Right ventricle myocardium superior (tissue), 1 donor: ENCODE measurements at places on chromosomes 11 and 22. TPM values are rescaled to one million over a fixed set of nuclear protein-coding genes. Genes with fewer than 3 reads are reported as not detected.

- DNase-seq = no peak
These were observed 8.9 kb upstream of the AQP11 start for GRCh38 chr11:77580712-77581337.

GRCh38 chr11:128501632-128502549 is 85.5 kb downstream of the ETS1 start:
- DNase-seq = peak; percentile 57

DNA sequence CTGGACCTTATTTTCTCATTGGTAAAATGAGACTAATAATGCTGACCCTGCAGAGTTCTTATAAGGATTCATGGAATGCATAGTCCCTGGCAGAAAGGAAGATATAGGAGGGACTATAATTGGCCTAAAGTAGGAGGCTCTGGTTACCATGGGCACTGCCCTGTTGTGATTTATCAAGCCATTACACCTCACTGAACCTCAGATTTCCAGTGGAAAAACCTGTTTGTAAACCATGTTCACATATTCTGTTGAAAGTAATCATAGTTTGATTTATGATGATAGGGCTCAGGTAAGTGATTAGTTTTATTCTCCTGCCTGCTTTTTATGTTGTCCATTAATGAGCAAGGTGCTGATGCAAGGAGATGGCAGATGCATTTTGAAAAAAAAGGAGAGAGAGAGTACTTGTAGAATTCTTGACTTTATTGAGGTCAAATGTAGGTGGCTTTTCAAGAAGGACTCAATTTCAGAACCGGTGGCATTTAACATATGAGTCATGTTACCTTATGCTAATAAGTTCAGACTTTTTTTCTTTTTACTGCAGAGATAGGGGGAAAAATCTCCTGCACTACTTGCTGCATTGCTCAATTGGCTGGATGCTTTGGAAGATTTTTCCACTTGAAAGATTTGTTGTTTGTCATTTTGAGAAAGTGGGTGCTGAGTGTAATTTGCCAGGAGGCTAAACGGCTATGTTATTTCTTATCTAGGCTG is 14.6 kb downstream of the NF2 start:
- no peak for DNase-seq

Gene PDXP
- total RNA-seq = 17.6 TPM

- DNase-seq = no peak
These were observed 150.2 kb downstream of the BRD1 start for GRCh38 chr22:49677495-49677889.

DNA sequence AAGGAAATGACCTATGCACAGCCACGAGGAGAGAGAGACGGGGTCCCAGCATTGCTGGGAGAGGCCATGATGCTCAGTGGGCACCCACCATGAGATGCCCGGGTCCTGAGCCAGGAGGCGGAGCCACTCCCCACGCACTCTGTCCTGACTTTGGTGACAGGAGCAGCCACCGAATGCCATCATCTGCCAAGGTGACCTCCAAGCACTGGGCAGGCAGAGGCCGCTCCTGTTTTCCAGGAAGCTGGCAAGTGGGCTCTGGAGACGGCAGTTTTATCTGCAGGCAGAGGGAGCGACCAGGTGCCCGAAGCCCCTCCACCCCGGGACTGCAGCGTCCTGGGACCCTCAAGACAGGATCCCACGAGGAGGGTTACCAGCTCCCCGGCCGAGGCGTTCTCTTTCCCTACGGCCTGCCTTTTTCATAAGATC is 453.9 kb downstream of the BRD1 start:
- DNase-seq = no peak

Gene CRYAB
- 6,403 TPM for total RNA-seq

DNA sequence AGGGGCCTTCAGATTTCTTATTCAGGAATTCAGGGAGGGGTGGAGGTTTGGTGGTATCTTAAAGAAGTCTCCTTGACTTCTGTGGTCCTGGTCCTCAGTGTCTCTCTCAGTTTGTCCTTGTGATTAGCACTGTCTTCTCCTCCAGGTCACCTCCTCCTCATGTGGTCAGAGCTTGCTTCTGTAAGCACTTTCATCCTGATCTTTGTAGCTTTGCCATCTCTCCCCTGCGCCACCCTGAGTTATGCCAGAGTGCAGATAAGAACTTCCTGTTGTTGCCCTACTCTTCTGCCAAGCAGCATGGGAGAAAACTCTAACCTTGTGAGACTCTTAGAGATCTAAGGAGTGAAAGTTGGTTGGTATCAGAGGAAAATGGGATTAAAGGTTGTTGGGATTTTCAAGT is 30.9 kb downstream of the MICAL2 start:
- no peak for DNase-seq

- DNase-seq = no peak
These were observed 503.8 kb downstream of the BRD1 start for GRCh38 chr22:49323751-49324415.

GRCh38 chr11:36743039-36743438 is 145.0 kb upstream of the RAG2 start:
- DNase-seq = no peak

DNA sequence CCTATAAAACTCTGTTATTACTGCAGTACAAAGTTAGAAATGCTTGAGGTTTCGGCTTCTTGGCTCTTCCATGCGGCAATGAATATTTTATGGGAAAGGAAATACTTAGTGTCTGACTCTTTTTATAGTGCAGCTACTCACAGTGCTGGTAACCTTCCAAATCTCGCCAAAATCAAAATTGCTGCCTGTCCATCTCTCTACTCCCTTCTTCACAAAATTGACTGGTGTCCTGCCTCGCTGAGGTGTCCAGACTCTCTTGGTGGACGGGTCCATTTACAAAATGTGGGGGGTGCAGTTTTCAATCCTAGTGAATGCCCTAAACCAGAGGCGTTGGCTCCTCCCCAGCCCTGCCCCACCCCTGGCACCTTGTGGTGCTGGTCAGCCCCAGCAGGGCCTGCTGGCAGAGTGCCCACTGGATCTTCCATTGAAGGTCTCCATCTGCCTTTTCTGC is 73.5 kb downstream of the ZBTB16 start:
- peak; percentile 64 for DNase-seq

DNA sequence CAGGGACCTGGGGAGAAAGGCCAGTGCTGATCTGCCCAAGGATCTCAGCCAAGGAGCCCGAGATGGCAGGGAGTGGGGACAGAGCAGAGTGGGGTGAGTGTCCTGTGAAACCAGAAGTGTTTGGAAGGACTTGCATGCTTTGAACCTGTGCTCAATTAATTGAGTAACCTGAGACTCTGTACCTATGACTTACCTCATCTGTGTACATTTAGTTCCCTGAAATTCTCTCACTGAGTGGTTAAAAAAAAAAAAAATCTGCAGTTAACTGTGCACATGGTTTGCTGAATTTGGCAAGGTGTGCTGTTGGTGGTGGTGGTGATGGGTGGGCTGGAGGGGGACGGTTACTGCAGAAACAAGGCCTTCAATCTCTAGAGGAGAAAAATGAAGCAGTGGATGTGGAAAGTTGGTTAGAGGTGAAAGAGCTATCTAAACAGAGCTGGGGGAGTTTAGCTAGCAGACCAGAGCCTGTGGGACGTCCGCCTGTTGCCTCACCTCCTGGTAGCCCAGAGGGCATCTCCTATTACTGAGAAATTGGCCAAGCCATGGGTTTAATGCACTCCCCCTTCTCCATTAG is 8.3 kb upstream of the SORL1-AS1 start:
- no peak for DNase-seq

Gene P4HA3
- not detected for total RNA-seq

GRCh38 chr22:48894064-48894671 is 933.5 kb downstream of the BRD1 start:
- DNase-seq = no peak

Gene POTEH
- not detected for total RNA-seq

DNA sequence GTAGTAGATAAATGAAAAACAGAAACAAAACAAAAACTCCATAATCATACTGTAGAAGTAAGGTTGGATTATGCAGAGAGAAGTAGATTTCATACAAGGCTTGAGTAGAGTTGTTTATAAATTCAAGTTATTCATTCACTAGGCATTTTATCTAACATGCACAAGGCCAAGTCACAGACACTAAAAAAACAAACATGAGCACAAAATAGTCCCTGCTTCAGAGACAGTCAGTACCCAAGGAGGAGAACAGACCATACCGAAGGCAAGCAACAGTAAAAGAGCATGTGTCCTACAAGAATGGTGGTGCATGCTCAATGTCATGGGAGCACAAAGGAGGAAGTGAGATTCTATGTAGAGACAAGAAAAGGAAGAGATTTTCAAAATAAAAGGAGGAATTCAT is 796.5 kb upstream of the LRRC4C start:
- no peak for DNase-seq

- DNase-seq = no peak
These were observed 119.9 kb downstream of the KIAA1671 start for GRCh38 chr22:25072406-25072805.

GRCh38 chr11:77174559-77174958 is 46.5 kb downstream of the MYO7A start:
- DNase-seq = peak; percentile 35

Gene OR51B5
- not detected for total RNA-seq

Gene OR51B4
- not detected for total RNA-seq

GRCh38 chr11:19614370-19614940 is 98.2 kb upstream of the NAV2 start:
- DNase-seq = no peak

Gene BDNF
- total RNA-seq = 4.0 TPM

Gene PLEKHB1
- 13.7 TPM for total RNA-seq

DNA sequence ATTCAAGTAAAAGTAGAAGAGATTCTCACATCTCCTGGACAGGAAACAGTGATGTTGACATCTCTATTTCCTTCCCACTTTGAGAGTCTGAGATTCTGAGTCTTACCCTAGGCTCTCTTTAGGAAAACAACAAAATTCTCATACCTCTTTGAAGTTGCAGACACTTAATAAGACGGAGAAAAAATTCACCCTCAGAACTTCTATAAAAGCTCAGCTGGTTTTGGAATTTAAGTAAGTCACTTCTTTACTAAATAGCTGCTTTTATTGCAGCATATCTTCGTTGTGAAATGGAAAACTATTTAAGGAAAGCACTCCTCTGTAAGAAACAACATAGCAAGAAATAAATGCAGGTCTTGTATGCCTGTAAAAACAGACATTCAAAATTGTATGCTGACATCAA is 79.1 kb downstream of the MSANTD4 start:
- DNase-seq = no peak
